ENCODE measurements at places on chromosomes 2 and 18.

DNA sequence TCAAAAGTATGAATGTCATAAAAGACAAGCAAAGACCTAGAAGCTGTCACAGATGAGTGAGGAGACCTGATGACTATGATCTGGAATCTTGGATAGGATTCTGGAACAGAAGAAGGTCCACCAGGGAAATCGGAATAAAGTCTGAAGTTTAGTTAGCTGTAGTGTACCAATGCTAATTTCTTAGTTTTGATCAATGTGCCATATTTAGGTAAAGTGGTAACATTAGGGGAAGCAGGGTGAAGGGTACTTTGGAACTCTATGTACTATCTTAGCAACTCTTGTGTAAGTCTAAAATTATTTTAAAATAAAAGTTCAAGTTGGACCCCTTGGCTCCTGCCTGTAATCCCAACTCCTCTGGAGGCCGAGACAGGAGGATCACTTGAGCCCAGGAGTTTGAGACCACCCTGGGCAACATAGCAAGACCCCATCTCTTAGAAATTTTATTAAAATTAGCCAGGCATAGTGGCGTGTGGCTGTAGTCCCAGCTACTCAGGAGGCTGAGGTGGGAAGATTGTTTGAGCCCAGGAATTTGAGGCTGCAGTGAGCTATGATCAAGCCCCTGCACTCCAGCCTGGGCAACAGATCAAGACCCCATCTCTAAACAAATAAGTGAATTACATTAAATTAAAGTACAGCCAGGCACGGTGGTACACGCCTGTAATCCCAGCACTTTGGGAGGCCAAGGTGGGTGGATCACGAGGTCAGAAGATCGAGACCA lies 35.9 kb upstream of the EFHD1 start:
- DNase-seq: no peak

- DNase-seq: peak; percentile 62
Measured at GRCh38 chr2:218852911-218853667, 6.5 kb upstream of the WNT6 start.

DNA sequence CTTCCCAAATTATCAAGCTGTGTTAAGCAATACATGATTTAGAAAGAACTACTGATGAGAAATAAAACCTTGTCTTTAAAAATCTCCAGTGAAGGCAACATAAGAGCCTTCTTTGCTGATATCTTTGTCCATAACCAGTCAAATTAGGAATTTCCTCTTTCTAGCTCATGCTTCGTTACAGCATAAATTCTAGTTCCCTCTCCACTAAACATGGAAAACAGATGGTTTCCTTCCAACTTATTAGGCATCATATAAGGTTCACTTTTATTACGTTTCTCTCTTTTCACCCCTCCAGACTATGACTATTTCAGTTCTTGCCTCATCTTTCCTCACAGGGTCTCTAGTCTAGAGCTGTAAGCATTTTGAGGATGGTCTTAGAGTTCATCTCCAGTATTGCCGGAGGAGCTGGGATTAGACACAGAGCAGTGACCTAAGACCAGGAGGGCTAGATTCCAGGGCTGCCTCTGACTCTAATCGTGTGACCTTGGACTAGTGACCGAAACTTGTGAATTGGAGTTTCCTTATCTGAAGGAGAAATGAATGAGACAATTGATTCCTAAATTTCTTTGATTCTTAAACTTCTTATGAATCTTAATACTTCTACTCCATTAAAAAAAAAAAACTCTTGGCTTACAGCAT lies 195.5 kb upstream of the APCDD1 start:
- DNase-seq: no peak

DNA sequence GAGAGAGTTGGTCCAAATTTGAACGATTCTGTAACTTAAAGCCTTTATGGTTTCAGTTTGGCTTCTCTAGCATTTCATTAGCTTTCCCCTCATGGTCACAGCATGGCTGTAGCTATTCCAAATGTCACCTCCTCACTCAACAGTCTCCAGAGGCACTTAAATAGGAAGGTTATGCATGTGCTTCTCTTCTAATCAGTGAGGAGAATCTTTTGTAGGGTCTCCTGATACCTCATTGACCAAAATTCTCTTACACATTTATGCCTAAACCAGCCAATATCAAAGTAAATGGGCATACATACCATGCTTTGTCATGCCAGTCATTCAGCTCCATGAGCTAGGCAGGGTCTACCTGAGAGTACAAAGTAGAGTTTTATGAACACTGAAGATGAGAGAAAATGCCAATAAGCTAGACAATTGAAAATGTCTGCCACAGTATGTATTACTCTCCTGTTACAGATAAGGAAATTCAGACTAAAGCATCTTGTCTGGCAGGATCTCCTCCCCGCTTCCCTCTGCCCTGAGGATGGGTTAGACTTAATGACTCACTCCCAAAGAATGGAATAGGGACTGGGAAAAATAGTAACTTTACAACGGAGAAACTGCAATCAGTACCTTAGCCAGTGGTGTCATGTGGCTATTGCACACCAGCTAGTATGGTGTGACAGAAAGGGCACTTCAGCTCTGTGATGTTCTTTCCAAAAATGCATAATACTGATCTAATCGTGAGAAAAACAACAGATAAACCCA lies 15.4 kb downstream of the DSG2 start:
- DNase-seq: peak; percentile 21

DNA sequence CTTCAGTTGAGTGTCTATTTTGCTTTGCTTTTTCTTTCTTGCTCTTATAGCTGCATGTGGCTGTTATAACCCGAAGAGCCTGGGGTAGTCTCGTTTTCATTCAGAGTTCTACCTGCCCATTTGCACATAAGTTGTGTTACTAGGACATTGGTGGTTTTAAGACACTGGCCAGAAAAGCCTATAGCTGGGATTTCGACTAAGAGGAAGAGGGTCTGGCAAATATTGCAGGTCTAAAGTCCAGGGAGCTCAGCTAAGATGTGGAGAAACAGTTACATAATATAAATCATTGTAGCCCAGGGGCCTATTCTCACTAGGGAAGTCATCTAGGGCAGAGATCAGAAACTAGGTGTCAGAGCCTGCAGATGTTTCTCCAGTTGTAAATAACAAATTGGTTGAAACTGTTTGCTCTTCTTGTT lies 120.8 kb downstream of the BABAM2 start:
- no peak for DNase-seq

- peak; percentile 16 for DNase-seq
Measured at GRCh38 chr2:85390941-85391669, 19.1 kb downstream of the CAPG start.

GRCh38 chr2:11988691-11989353 lies 242.4 kb downstream of the LPIN1 start:
- DNase-seq: no peak

DNA sequence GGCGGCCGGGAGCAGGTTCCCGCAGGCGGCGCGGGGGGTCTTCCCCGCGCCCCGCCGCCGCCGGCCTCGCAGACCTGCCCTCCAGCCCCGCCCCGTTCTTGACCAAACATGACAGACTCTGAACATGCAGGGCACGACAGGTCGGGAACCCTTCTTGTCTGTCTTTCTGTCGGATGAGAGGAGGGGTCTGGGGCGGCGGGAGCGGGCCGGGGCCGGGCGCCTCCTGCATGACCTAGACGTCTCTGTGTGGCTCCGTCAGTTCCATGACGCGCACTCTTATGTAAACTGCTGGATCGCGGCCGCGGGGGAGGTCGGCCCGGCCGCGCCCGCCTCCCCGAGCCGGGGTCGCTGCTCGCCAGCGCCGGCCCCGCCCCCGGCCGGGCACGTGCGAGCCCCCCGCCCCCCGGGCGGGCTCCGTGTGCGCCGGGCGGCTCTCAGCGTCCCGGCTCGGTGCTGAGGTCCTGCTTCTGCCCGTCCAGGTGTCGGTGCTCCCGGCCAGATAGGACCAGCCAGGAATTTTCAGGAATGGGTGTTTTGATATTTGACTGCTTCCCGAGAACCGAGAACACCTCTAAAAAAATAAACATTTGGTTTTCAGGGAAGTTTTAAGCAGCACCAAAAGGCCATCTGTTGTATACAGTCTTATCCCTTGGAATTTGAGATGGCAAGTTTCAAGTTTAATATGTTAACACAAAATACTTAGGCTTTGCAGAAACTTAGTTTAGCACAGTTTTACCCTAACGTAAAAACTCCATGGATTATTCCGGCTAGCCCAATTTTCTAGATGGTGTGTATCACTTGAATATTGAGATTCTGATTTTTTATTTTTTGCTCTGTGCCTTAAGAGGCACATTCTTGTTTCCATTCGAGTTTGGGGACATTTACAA lies 733 bp downstream of the ZC3H6 start:
- DNase-seq: peak; percentile 86

DNA sequence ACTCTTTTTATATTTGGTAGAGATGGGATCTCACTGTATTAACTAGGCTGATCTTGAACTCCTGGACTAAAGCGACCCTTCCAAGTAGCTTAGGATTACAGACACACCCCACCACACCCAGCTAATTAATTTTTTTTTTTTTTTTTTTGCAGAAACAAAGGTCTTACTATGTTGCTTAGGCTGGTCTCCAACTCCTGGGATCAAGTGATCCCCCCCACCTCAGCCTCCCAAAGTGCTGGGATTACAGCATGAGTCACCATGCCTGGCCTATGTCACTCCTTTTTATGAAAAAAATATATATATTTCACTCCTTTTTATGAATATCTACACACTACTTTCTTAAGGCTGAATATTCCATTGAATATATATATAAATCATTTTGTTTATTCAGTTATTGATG lies 162.8 kb downstream of the MGAT5 start:
- no peak for DNase-seq

GRCh38 chr18:37654731-37655369 lies 89.3 kb upstream of the CELF4 start:
- DNase-seq: no peak

DNA sequence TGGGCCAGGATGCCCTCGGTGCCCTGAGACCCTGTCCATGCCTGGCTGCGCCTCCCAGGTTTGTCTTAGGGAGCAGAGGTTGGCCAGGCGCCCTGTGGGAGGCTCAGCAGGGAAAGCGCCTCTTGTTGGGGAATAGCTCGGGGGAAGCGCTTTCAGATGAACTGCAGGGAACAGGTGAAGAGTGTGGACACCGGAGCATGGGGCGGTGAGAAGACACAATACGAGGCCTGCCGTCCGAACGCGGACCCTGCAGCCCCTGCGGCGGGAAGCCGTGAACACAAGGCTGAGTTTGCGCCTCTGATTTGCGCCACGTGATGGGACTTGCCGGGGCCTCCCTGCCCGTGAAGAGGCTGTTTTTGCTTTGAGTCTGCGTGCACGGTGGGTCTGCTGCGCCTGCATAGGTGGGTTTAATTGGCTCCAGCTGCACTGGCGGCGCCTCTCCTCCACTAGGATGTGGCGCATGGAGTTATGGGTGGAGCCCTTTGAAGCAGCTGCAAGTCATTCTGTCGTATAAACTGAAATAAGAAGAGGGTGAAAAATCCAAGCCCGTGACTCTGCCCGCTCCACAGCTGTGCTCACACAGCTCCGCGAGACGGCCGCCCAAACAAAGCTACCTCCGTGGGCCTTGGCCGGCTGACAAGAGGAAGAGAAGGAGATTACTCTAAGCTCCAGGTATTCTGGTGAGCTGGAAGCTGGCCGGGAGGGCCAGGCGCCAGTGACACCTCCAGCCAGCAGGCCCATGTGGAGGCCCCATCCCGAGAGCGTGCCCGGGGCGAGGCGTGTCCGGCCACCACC lies 103.5 kb upstream of the CTDP1 start:
- peak; percentile 84 for DNase-seq

- DNase-seq: peak; percentile 29
Measured at GRCh38 chr18:50602466-50602865, 42.6 kb downstream of the MAPK4 start.

- no peak for DNase-seq
Measured at GRCh38 chr2:95053543-95053942, 28.0 kb downstream of the MAL start.

- no peak for DNase-seq
Measured at GRCh38 chr2:2328848-2329247, 2.2 kb downstream of the MYT1L start.

GRCh38 chr2:152046940-152047339 lies 51.9 kb downstream of the CACNB4 start:
- no peak for DNase-seq

- DNase-seq: peak; percentile 48
Measured at GRCh38 chr2:205930209-205930608, 155.8 kb downstream of the INO80D start.

GRCh38 chr2:173053043-173053699 lies 22.5 kb upstream of the MAP3K20 start:
- no peak for DNase-seq

GRCh38 chr2:26462511-26463243 lies 15.2 kb downstream of the OTOF start:
- DNase-seq: peak; percentile 48

- DNase-seq: no peak
Measured at GRCh38 chr2:78455586-78455985, 569.9 kb upstream of the REG3G start.

DNA sequence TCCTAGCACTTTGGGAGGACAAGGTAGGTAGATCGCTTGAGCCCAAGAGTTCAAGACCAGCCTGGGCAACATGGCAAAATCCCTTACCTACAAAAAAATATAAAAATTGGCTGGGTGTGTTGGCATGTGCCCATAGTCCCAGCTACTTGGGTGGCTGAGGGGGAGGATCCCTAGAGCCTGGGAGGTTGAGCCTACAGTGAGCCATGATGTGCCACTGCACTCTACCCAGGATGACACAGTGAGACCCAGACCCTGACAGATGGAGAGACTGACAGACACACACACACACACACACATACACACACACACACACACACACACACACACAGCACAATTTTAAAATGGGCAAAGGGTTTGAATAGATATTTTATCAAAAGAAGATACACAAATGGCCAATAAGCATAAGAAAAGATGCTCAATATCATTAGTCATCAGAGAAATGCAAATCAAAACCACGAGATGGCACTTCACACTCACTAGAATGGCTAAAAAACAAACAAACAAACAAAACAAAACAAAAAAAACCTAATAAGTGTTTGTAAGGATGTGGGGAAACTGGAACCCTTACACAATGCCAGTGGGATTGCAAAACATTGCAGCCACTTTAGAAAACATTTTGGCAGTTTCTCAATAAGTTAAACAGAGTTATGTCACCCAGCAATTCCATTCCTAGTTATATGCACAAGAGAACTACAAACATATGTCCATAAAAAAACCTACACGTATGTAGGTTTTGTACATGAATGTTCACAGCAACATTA lies 42.3 kb downstream of the BAZ2B start:
- peak; percentile 77 for DNase-seq

DNA sequence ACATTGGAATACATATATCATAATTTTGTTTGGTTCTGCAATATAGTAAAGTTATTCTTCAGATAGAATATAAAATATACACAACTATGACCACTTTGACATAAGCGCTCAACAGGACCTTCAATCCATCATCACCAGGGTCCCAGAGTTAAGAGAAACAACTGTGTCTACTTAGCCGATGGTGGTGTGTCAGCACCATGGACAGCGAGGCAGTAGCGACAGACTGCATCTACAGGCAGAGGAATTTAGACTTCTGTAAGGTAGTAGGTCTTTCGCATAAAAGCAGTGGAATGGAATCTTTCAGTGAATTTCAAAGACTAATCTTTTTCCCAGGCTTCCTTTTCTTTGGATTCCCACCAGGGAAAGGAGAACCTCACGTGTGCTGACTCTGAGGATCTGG lies 20.5 kb upstream of the LRPPRC start:
- DNase-seq: peak; percentile 52

GRCh38 chr2:73987948-73988700 lies 3.4 kb downstream of the TET3 start:
- no peak for DNase-seq

- no peak for DNase-seq
Measured at GRCh38 chr2:186949726-186950256, 100.8 kb upstream of the ZSWIM2 start.
